ENCODE measurements at places on chromosomes 11 and 22.

DNA sequence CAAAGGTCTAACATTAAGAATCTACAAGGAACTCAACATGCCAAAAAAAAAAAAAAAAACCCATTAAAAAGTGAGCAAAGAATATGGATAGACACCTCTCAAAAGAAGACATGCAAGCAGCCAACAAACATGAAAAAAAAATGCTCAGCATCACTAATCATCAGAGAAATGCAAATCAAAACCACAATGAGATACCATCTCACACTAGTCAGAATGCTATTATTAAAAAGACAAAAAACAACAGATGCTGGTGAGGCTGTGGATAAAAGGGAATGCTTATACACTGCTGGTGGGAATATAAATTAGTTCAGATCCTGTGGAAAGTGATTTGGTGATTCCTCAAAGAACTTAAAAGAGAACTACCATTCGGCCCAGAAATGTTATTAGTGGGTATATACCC, 257.7 kb upstream of the PLET1 start:
- DNase-seq, result no peak

DNA sequence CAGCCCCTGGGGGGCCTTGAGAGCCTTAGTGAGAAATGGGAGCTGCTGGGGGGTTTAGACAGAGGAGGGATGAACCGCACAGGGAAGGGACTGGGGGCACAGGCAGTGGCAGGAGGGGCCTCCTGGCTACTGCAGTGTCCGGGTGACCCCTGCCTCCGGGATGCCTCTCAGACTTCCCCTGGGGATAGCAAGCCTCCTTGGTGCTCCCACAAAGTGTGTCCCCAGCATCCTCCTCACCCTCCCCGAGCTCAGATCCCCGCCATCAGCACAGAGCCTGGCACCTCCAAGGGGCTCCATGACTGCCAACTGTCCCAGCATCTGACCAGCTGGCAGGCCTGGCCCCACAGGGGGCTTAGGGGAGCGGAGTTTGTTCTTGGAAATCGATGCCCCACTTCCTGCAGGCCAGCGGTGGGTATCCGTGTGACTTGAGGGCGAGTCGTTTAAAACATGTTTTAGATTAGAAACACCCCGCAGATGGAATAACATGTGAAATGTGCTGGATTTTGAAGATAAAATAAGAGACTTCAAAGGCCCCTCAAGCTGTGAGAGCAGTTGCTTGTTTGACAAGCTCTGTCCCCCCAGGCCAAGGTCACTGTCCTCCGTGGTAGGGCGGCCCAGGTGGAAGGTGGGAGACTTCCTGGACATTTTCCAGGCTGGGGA, 13.5 kb upstream of the FLRT1 start:
- no peak for DNase-seq

GRCh38 chr11:113578033-113578380, 102.8 kb upstream of the DRD2 start:
- no peak for DNase-seq

- no peak for DNase-seq
Observed at GRCh38 chr11:130166457-130166784, 6.8 kb downstream of the ST14 start.

GRCh38 chr11:64834723-64835615, 9.5 kb downstream of the CDC42BPG start:
- no peak for DNase-seq

Data from CD4-positive, CD25-positive, alpha-beta regulatory T cell (primary cell).